Astrocyte of the spinal cord (primary cell): ENCODE measurements at places on chromosomes 1 and 21.

- no peak for DNase-seq
Observed at GRCh38 chr1:162023181-162023546, 505 bp downstream of the OLFML2B start.

DNA sequence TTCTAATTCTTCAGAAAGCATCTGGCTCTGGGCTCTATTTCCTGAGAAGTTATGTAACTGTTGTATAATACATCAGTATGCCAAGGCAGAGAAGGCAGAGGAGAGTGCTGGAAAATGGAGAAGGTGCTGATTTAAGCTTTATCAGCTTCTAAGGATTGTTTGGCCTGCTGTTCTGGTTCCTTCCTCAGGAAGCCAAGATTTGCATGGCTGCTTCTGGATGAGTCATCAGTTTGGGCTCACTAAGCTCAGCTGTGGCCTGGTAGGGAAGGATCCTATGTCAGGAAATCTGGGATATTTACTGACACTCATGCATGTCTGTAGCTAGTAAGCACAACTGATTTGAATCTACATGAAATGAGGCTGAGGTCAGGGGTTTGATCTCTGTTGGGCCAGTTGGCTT is 73.2 kb upstream of the ADGRL4 start:
- DNase-seq: peak; percentile 89

GRCh38 chr1:96842215-96842614 is 120.6 kb downstream of the PTBP2 start:
- no peak for DNase-seq

- no peak for DNase-seq
Observed at GRCh38 chr1:45216200-45216541, 9.8 kb upstream of the ZSWIM5 start.

GRCh38 chr1:65097076-65097475 is 50.9 kb upstream of the AK4 start:
- no peak for DNase-seq

DNA sequence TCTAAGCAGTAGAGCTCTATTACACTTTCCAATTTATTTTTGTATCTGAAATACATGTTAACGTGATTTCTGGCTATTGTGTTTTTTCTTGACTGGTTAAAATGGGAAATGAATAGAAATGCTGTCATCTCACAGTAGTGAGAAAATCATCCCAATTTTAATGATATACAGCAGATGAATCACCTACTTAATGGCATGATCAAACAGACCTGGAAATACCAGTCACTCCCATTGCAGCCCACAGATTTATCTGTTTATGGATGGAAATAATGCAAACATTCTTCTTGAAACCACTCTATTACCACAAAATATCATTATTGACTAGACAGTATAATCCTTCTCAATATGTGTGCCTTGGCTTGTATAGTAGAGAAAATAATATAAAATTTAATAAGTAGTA is 497.8 kb upstream of the ADAMTS5 start:
- DNase-seq: peak; percentile 17

DNA sequence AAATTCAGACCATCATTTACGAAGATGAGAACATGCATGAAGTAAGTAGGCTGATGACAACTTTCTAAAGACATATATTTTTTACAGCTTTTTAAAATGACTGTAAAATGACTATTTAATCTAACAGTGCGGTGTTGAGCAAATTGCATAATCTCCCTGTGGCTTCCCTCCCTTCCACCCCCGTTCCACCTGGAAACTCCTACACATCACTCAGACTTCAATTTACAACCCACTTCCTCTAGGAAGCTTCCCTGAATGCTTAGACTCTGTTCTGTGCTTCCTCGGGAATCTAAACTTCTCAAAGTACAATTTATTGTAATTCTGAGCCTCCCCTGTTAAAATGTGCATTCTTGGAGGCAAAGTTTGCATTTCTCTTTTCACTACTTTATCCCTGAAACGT is 354.9 kb downstream of the DPYD start:
- DNase-seq: no peak

DNA sequence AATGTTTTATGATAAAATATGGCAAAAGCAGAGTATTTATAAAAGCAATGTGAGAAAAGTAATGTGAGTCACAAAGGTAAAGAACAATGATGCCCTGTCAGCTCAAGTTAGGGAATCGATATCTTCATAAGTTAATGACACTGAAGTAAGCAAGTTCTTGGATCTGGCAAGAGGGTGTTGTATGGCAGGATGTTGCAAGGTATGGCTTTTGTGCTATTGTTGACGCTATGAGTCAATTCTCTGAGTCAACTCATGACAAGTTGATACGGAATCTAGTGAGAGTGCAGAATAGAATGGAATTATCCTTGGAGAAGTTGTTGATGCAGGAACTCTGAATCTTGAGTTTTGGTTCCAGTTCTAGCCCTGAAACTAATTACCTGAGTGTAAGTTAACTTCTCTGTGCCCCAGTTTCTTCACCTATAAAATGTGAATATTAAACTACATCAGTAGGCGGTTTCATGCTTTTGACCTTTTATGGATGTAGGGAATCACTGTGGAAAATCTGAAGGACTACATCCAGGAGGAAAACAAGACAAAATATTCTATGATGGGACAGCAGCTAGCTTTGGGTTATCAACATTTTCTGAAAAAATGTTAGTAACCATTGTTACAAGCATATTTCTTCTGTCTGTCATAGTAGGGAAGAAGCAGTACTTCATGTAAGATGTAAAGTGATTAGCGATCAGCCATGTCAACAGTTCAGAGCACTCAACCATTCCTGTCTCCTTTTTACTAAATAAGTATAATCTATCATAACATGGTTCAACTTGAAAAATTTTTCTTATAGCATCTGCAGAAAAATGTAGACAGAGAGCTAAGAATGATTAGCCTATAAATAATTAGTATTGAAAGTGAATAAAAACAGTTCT is 96.9 kb downstream of the ATP6V1G3 start:
- peak; percentile 94 for DNase-seq

GRCh38 chr1:234213658-234214128 is 159.6 kb upstream of the COA6 start:
- DNase-seq: no peak

DNA sequence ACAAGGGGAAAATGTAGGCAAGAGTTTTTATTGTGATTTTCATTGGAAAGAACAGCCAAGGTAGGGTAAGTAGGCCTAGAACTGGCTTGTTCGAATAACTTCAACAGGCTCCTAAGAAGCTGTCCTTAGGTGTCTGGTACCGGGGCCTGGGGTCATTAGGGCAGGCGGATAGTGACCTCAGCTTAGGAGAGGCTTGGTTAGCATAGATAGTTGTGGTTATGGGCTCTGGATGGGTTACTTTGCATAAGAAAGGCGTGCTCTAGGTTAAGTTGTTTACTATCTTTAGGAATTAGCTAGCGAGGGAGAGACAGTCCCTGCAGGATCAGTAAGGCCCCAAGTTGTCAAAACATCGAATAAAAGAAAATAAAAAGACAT is 20.7 kb upstream of the HPCAL4 start:
- no peak for DNase-seq

DNA sequence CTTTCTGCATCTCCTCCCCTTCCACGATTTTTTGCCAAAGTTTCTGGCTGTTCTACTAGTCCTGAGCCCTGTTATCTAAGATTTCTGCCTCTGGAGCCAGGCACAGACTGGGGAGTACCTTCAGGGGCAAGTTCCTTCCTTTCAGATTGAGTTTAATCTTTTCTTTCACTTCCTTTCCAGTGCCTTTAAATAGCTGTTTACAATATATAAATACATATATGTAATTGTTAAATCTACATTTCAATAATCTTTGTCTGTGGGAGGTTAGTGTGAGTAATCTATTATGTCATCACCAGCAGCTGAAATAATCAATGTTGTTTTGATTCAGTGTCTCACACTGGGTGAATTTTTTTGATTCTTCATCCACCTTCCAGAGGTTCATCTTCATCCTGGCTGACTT is 31.8 kb downstream of the DIPK1A start:
- no peak for DNase-seq

DNA sequence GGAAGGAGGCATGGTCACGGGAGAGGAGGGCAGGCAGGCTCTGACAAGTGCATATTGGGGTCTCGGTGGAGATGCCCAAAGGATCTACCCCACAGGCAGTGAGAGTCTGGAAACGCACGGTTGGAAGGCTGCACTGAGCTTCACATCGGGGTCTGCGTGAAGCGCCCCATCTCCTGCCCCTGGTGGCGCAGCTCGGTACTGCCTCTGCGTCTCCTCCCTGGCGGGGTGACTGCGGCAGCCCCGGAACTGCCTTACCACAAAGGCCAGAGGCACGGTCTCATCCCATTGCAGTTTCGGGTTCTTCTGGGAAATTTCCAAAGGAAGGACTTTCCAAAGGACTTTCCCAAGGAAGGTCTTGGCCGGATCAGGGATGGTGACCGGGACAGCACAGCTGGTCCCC is 69.2 kb upstream of the AJAP1 start:
- no peak for DNase-seq

- no peak for DNase-seq
Observed at GRCh38 chr1:192892934-192893333, 84.1 kb downstream of the RGS2 start.

DNA sequence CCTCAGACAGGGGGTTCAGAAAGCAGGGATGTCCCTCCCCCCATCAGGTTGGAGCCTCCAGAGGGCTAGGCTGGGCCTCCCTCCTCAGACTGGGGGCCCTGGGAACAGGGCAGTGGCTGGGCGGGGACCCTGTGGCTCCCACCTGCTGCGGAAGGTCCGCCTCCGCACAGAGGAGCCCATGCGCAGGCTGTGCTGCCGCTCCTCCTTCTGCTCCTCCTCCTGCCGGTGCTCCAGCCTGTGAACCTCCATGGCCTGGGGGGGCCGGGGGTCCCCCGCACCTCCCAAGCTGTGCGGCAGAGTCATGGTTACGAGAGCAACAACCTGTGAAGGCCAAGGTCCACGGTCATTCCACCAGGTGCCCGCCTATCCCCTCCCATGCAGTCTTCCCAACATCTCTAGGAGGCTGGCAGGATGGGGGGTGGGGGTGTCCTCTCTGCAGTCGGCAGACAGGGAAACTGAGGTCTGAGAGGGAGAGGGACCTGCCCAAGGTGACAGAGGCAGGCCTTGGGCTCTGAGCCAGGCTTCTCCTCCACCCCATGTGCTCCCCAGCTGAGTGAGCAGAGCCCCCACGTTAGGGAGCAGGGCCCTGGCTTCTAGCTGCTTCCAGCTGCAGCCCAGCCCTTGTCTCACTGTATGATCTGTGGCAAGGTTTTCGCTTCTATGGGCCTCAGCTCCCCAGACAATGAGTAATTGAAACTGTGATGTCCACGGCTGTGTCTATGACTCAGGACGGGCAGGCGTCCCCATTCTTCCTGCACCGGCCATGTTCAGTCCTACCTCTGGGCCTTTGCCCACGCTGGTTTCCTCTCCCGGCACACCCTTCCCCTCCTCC is 3.4 kb downstream of the MYOM3 start:
- DNase-seq: peak; percentile 92

- DNase-seq: no peak
Observed at GRCh38 chr21:16620786-16621320, 891.1 kb downstream of the USP25 start.

DNA sequence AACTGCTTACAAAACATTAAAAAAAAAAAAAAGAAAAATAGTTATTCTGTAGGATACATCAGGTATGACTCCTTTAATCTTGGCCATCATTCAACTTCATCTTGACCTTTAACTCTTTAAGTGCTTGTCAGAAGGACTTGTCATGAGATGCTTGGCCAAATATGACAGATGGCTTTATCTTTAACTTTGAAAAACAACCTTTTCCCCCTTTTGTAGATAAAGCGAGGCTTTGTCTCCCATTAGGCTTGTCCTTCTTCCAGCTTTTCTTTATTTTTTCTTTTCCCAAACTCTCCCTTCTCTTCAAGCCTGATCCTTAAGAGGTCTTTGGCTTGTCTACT is 2.3 kb downstream of the SRSF10 start:
- DNase-seq: no peak

DNA sequence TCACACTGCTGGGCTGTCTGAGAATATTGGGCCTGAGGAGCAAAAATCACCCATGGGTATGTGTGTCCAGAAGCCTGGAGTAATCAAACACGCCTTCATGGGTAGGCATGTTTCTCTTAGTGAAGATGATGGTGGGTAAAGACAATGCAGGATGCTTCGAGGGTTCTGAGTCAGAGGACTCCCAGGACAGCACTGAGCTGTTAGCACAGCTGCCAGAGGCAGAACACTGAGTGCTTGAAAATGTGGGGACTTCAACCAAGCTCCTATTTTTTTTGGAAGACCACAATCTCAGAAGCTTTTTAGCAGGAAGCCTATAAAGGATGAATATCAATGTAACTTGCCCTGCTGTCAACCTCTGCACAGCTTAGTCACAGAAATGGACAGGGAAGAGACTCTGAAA is 7.9 kb upstream of the NT5C1A start:
- DNase-seq: no peak

DNA sequence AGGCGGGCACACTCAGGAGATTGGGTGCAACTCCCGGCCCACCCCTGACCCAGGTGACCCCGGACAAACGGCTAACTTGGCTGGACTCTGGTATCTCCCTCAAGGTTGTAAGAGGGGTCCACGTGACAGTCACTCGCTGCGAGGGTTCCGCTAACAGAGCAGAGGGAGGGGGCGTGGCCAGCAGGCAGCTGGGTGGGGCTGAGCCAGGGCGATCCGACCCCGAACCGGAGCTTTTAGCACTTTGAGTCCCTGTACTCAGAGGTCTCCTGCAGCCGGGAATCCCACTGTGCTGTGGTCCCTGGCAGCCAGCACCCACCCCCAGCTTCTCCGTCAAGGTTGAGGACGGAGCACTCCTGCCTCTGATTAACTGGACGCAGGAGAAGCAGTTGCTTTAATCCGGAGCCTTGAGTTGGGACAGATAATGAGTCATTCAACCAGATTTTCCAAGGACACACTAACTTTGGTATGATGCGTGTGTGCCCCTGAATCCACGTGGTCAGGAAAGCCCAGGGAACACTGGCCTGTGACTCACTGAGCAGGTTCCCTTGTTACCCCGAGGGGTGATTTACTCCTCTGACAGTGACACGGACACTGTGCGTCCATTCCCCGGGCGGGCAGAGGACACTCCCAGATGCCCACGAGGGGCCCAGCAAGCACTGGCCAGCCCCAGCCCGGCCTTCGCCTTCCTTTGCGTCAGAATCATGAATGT is 16.8 kb downstream of the TRPM2 start:
- DNase-seq: no peak

- no peak for DNase-seq
Observed at GRCh38 chr1:248696774-248697173, 5.8 kb downstream of the OR14I1 start.

DNA sequence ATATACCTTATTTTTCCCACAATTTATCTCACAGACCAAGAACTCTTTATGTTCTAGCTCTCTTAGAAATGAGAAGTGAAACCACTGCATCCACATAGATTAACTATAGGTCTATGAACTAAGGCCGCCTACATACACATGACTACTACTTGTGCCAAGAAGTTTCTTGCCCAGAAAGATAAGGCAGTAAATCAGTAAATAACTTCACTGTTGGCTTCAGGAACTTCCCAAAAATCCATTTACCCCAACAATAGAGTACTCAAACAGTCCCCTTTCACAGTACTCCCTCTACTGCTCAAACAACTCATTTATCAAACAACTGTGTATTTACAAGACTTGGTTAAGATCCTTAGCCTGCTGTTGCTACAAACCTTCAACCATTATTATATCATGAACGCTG is 96.5 kb downstream of the NME7 start:
- no peak for DNase-seq

- DNase-seq: no peak
Observed at GRCh38 chr1:76298399-76298798, 223.9 kb downstream of the ST6GALNAC3 start.
